ENCODE measurements at places on chromosomes 13 and 19.

- DNase-seq: no peak
Measured at GRCh38 chr13:76245920-76246319, 609.8 kb downstream of the LMO7 start.

DNA sequence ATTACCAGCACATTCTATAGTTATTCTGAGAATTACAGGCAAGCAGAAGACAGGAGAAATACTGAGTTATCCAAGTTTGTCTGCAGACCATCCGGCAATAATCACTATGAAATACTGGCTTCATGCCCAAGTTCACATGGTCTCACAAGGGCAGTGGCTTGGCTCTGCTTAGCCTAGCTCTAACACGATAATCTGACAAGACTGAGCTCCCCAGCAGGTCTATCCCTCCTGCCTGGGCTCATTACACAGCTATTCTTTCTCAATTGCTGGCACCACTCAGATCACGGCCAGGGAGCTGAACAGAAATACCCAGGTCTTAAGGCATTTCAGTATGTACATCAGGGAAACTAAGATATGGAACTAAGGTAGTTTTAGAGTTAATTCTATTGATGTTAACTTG is 361.6 kb upstream of the PCDH20 start:
- DNase-seq: no peak

DNA sequence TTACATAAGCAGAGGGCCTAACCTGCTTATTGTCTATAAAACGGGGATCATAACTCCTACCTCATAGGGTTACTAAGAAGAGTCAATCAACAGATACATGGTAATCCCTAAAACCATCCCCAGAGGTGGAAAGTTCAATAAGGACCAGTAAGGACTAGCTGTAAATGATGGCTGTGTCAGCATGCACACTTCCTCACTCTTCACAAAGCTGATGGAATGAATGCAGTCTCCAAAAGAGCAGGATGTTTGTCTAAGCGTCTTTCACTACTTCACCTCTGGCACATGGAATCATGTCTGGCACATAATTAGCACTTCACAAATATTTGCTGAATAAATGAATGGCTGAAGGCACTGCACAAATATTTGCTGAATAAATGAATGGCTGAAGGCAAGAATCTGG is 134.2 kb downstream of the MIPEP start:
- no peak for DNase-seq

- no peak for DNase-seq
Measured at GRCh38 chr13:112103260-112103838, 36.4 kb downstream of the SOX1 start.

- peak; percentile 89 for DNase-seq
Measured at GRCh38 chr19:12782424-12783290, 7.3 kb upstream of the HOOK2 start.

- peak; percentile 48 for DNase-seq
Measured at GRCh38 chr13:77918391-77919245, at the start of gene EDNRB. EDNRB (minus strand) TSS chr13:77918831; CDS start chr13:77918573, 258 bp downstream.
